H9 (cell line): ENCODE measurements at places on chromosomes 3 and 15.

DNA sequence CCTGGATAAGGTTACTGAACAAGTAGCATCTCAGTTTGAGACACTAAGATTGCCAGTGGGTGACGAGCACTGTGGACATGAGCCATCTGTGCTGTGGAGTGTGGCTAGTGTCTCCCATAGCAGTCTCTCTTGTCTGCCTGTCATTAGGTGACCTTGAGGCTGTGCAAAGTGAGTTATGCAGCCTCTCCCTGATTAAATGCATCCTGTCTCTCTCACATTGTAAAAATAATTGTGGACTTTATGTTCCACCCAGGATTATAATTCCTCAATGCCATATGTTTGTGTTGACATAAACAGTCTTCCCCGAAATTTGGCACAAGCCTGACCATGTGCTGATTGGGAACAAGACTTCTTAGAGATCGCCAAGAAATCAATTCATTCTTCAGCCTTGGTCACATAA is 168.9 kb downstream of the MYRIP start:
- no peak overlapping the region for H3K4me3 ChIP-seq
- no peaks in the 10 kb centered on the region for H3K4me1 ChIP-seq
- no peaks in the 10 kb centered on the region for H3K27me3 ChIP-seq
- no peak overlapping the region for H3K27ac ChIP-seq
- no peak for DNase-seq

DNA sequence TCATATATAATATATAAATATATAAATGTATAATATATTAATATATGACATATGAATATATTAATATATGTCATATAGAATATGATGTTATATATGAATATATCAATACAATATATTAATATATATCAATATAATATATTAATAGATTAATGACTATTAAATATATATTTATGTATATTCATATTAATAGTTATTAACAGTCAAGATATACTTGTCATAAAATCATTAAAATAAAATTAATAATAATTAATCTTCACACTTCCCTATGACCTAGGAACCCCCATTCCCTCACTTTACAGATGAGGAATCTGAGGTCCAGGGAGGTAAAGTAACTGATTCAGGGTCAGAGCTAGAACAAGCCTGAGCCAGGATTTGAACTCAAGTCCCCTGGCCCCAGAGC is 70.6 kb upstream of the SLC6A11 start:
- no peak overlapping the region for H3K4me3 ChIP-seq
- no peak overlapping the region for H3K27ac ChIP-seq
- H3K27me3 ChIP-seq: no peaks in the 10 kb centered on the region

DNA sequence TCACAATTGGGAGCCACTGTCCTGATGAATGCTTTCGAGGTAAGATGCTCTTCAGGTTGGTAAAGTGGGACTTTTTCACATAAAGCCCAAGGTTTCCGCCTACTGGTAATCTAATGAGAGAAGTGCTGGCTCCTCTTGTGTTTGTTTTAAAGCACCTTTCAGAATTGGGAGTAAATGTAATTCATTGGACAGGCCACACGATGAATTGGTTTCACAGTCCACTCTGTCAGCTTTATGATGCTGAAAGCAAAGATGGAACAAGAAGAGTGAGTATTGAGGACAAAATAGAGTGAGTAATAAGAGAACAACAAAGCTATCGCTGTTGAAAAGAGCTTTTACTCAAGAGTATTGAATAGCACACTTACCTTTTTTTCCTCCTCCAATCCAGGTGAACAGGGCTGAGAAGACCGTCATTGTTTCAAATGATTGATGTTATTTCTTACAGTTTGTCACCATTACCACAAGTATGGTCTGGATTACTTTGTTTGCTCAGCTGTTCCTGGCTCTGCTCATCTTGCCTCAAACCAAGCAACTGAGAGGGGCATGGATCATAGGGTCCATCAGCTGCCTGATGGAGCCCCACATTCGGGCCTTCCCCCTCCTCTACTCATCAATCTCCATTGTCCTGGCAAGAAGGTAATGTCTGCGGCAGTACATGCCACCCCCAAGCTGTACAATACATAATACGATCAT is 136.1 kb upstream of the CNTN4 start:
- H3K4me3 ChIP-seq: no peak overlapping the region
- no peak overlapping the region for H3K27ac ChIP-seq
- H3K4me1 ChIP-seq: no peaks in the 10 kb centered on the region
- no peak for DNase-seq
- H3K36me3 ChIP-seq: no peaks in the 10 kb centered on the region

DNA sequence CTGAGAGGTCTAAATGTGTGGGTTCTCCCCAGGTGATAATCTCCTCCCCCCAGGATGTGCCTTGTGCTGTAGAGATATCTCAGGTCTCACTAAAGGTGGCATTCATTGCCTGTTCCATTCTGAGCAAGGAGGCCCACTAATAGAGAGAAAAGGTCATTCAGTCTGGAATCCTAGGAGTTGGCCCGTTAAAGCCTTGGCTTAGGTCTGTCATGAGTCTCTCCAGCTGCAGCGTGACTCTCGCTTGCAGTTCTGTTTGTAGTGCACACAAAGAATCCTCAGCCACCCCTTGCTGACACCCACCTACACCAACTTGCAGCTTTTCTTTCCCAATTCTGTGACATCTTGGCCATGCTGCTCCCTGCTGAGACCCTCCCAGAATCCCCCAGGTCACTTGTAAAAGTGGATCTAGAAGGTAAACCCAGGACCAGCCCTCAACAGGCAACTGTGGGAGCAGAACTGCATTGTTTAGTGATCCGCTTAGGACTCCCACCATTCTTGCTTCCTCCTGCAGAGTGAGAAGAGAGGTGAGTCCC is 17.7 kb downstream of the MAGEF1 start:
- H3K27ac ChIP-seq: no peak overlapping the region
- no peaks in the 10 kb centered on the region for H3K27me3 ChIP-seq
- H3K4me3 ChIP-seq: no peak overlapping the region
- no peaks in the 10 kb centered on the region for H3K36me3 ChIP-seq
- H3K4me1 ChIP-seq: no peaks in the 10 kb centered on the region

DNA sequence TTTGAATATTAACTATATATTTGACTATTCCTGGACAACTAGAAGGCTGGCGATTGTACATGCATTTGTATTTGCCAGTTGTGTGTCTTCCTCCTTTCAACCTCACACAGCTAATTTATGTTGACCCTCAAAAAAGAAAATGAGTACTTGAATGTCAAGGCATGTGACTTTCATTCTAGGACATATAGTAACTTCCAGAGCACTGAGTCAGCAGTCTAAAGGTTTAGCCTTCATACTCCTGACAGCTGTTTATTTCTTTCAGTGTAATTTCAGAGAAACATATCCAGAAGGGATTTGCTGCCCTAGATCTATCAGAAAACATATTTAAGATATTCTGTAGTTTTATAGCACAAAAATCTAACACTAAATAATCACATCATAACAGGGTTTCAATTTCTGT is 74.6 kb upstream of the GOLGA8J start:
- H3K27ac ChIP-seq: no peak overlapping the region
- DNase-seq: no peak
- no peaks in the 10 kb centered on the region for H3K4me1 ChIP-seq
- H3K27me3 ChIP-seq: no peaks in the 10 kb centered on the region
- no peaks in the 10 kb centered on the region for H3K36me3 ChIP-seq

DNA sequence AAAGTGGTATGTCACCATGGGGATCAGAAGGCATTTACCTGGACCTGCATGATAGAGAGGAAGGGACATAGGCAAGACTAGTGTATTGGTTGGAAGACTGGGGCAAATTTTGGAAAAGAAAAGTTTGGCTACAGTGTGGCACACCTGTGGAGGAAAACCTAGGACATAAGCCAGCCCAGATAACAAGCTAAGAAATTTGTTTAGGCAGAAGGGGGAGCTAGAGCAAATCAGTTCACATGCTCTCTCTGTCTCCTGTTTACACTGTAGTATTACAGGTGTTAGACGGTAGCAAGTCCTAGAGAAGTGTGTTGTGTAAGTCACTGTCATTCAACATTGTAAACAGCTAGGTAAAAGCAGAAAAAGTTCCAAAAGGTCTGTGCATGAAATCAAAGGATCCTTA is 11.9 kb upstream of the ALDH1A2 start:
- no peak overlapping the region for H3K27ac ChIP-seq
- H3K27me3 ChIP-seq: no peaks in the 10 kb centered on the region
- H3K36me3 ChIP-seq: no peaks in the 10 kb centered on the region
- peaks cover 5% of the 10 kb centered on the region; the same call in 1 of the 2 replicates for H3K4me1 ChIP-seq

DNA sequence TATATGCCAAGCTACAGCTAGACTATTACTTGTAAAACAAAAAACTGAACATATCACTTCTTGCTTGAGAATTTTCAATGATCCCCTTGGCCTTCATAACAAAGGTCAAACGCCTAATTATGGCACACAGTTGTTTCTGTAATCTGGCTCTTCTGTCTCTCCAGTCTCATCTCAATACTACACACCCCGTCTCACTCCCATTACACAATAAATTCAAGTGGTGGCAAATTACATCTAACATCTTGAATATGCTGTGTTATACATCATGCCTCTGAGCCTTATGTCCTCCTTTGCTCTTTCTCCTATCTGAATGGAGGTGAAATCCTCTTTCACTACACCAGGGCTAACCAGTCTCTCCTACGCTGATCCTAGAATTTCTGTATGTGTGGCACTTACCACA is 140.4 kb downstream of the TBL1XR1 start:
- 0 out of 2 replicates have a peak, but pooled peaks cover 6% of the 10 kb centered on the region for H3K36me3 ChIP-seq
- no peak overlapping the region for H3K27ac ChIP-seq
- no peaks in the 10 kb centered on the region for H3K27me3 ChIP-seq
- no peak for DNase-seq

GRCh38 chr3:165346503-165346902 is 150.3 kb upstream of the SLITRK3 start:
- DNase-seq: no peak
- no peak overlapping the region for H3K4me3 ChIP-seq
- no peaks in the 10 kb centered on the region for H3K4me1 ChIP-seq
- no peak overlapping the region for H3K27ac ChIP-seq
- H3K27me3 ChIP-seq: no peaks in the 10 kb centered on the region

GRCh38 chr3:24622696-24623225 is 128.1 kb upstream of the THRB start:
- H3K4me3 ChIP-seq: no peak overlapping the region
- H3K27me3 ChIP-seq: no peaks in the 10 kb centered on the region
- peaks cover 21% of the 10 kb centered on the region for H3K36me3 ChIP-seq
- H3K27ac ChIP-seq: no peak overlapping the region
- no peak for DNase-seq

DNA sequence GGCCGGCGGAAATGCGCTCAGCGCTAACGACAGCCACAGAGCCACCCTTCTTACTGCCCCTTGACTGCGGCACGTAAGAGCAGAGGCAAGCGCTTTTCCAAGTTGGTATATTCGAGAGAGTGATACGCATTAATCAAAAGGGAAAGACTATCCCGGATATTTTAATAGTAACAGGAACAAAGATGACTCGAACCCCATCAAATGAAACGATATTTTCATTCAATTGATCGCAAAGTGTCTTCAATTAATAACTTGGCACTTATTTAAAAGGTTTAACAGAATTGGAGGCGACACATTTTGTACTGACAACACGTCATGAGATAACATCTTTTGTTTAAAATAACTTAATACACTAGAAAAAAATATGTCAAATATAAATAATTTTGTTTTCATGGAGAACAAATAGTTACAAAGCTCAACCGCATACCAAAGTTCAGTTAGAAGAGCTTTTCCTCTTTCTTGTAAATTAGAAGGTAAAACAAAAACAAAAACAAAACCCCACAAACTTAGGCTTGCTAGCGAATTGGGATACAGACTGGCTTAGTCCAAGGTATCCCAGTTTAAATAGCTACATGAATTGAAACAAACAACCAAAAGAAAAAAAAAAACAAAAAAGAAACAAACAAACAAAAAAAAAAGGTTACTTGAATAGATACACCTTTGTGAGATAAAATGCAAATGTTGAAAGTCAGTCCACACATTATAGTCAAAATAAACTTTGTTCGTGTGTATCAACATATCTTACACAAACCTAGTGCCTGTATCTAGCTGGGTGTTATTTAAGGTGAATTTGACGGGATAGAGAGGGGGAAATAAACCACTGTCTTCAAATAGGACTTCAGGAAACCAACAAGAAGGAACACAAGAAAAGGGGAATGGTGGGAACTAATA is 10.2 kb downstream of the SHOX2 start:
- H3K4me3 ChIP-seq: peak overlapping the region; percentile 79
- no peaks in the 10 kb centered on the region for H3K36me3 ChIP-seq
- H3K27me3 ChIP-seq: peaks cover 55% of the 10 kb centered on the region
- no peak overlapping the region for H3K27ac ChIP-seq
- no peaks in the 10 kb centered on the region for H3K4me1 ChIP-seq

DNA sequence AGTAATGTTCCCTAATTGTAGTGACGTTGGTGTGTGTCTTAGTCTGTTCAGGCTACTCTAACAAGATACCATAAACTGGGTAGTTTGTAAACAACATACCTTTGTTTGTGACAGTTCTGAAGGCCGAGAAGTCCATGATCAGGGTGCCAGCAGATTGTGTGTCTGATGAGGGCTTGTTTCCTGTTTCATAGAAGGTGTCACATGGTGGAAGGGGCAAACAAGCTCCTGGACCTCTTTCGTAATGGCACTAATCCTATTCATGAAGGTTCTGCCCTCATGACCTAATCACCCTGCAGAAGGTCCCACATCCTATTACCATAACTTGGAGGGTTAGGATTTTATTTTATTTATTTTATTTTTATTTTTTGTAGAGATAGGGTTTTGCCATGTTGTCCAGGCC is 11.1 kb downstream of the ATXN7 start:
- H3K27me3 ChIP-seq: no peaks in the 10 kb centered on the region
- no peak overlapping the region for H3K4me3 ChIP-seq
- H3K36me3 ChIP-seq: no peaks in the 10 kb centered on the region

DNA sequence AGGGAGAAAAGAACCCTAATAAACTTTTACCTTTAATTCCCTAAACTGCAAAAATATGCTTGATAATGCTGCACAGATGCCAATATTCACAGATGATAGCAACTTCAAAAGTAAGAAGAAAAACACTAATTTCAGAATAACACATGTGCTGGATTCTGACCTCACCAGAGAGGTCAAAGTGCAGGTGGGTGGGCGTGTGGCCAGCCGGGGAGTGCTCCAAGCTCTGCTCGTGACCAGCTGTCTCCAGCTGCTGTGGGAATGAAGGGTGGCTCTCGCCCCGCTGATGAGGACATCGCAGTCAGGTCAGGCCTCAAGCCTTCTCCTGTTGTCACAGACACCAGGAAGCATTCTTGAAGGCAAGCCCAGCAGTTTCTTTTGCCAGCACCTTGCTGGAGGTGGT is 57.1 kb downstream of the ADAMTS17 start:
- H3K4me1 ChIP-seq: no peaks in the 10 kb centered on the region
- no peaks in the 10 kb centered on the region for H3K36me3 ChIP-seq
- DNase-seq: no peak
- no peak overlapping the region for H3K4me3 ChIP-seq

DNA sequence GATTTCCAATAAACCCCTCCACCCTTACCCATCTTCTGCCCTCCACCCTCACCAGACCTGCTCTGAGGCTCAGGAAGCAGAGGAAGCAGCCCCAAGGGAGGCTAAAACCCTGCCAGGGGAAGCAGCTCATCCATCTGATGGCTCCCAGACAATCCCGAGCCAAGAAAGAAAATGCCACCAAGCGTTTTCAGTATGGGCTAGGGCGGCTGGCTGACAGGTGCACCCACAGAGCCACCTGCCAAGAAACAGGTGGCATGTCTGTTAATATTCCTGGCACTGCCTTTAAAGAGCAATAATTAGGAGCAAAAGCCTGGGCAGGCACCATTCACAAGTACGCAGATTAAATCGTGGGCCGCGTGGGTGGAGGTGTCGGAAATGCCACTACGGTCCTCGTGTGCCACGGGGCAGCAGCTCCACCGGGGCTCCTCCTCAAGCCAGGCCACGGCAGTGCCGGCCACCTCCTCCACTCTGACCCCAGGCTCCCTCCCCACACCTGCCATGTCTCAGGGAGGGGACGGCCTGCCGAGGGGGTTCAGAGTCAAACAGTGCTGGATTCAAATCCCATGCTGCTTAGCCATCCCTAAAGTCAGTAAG is 23.9 kb upstream of the GRIP2 start:
- no peak for DNase-seq
- no peak overlapping the region for H3K4me3 ChIP-seq
- H3K4me1 ChIP-seq: no peaks in the 10 kb centered on the region; the same call in 1 of the 2 replicates
- H3K27ac ChIP-seq: no peak overlapping the region
- no peaks in the 10 kb centered on the region for H3K36me3 ChIP-seq
- no peaks in the 10 kb centered on the region for H3K27me3 ChIP-seq
